ENCODE measurements at places on chromosomes 11 and 22.

DNA sequence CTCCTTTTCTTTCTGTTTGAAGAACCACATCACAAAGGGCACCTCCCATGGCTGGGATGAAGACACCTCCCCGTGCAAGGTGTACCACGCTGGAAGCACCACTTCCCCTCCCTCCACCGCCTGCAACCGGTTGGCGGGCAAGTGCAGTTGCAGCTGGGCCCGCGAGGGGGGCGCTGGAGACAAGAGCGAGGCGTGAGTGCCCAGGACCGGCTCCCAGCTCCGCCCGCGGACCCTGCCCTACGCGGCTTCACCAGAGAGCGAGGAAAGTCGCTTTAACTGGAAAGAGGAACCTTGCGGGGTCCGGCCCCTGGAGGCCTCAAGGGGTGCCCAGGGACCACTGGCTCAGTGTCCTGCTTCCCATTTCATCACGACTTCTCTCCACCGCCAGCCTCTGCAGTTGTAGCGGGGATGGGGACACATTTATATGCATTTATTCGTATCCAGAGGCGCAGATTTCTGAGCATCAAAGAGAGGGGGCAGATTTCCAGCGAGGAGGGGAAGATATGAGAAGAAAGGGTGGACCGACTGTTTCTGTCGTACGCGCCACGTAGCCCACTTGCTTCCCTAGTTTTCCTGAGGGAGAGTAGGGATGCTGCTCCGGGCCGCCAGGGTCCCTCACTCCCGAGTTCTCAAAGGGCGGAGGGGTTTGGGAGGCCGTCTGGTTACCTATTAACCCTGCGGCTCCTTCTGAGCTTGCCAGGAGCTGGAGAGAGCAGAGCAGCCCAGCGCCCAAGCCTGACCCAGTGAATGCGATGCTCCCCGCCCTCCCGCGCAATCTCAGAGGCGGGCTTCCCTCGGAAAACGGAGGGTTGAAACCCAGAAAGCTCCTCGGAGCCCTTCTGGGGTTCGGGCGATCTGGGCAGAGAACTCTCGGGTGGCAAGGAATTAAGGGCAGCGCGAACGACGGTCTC is 3.5 kb downstream of the ESAM start:
- no peak for DNase-seq

- DNase-seq: no peak
Measured at GRCh38 chr11:92916299-92916698, 53.2 kb upstream of the MTNR1B start.

DNA sequence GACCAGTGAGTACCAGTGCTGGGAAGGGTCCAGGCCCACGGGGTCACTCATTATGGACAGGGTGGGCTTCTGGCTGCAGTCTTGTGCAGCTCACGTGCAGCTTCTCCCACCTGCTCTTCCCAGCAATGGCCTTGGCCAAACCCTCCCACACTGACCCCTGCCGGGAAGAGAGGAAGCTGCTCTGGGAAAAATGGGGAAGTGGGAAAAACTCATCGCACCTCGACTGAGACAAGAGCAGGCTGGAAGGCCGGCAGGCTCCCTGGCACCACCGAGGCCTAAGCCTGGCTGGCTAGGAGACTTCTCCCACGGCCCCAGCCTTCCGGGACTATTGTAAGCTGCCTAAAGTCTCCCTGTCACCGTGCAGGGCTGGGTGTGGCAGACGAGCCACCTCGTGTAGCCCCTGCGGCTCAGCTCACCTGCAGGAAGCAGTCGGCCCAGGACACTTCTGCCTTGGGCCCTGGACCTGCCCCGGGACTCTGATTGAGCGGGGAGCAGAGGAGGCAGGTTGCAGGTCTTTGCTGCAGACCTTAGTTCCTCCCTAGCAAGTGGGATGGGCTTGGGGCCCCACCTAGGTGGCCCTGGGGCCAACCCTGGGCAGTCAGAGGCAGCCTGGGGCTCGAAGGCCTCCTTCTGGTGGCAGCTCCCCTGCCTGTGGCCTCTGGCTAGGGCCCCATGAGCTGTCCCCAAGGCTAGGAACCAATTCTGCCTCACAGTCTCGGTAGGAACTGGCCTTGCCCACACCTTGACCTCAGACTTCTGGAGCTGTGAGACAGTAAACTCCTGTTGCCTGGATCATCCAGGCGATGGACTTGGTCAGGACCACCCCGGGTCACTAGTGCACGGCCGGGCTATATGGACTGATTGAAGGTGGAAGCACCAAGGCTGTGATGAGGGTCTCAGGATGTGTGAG is 23.1 kb downstream of the MRGPRG start:
- DNase-seq: no peak

DNA sequence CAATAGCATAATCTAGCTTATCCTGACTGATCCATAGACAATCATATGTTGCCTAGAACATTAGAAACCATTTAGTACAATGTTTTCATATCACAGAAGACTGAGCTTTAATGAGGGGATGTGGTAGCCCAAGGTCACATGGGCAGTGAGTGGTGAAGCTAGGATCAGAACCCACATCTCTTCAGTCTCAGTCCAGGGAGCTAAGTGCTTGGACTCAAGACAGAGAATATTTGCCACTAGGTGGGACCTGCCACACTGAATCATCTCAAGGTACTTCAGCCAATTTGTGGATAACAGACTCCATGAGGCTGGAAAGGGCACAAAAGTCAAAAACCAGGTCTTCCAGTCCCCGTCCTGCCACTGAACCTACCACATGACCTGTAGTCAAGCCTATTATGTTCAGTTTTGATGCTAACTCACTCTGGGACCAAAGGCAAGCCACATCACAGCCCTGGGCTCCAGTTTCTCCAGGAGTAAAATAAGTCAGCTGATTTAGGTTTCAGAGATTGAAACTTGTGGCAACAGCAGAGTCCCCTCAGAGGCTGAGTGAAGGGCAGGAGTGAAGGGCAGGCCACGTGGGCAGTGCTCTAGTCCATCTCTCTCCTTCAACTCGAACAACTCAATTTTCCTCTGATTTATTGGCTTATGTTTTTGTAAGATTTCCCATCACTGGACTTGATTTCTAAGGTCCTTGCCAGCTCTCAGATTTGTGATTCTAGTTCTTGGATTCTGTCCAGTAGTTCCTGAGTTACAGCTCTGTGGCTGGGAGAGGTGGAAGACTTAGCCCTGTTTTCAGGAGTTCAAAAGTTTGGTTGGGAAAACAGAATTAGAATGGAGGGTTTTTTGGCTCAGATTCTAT is 84.6 kb upstream of the PHOX2A start:
- DNase-seq: no peak

DNA sequence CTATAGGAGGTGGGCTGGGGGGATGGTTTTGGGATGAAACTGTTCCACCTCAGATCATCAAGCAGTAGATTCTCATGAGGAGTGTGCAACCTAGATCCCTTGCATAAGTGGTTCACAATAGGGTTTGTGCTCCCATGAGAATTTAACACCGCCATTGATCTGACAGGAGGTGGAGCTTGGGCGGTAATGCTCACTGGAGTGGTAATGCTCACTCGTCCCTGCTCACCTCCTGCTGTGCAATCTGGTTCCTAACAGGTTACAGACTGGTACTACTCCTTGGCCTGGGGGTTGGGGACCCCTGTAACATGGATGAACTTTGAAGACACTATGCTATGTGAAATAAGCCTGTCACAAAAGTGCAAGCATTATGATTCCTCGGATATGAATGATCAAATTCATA is 87.0 kb upstream of the CLNS1A start:
- no peak for DNase-seq

GRCh38 chr22:49763138-49763537 is 64.5 kb downstream of the BRD1 start:
- DNase-seq: no peak

DNA sequence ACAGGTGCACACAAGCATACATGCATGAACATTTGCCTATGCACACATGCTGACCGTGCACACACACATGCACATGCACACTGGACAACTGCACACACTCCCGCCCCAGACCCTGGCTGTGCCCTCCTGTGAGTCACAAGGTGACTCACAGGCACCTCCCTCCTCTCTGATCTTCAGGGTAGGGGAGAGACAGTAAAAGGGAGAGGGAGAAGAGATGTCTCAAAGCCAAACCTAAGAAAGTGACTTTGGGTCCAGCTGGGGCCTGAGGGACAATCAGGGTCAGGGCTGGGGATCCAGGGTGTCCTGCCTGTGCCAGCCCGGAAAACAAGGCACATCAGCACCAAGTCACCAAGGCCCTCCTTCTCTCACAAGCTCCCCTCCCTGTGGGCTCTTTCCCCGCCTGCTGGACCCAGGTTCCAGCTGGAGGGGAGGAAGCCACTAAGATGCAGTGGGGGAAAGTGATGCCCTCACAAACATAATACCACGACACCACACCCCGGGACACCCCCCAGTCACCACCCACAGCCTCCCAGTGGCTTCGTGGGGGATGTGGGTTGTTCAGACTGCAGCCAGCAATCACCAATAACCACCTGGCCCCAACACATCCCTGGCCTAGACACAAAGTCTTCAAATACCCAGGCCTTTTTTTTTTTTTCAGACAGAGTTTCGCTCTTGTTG is 39.3 kb downstream of the PDGFB start:
- DNase-seq: no peak

GRCh38 chr11:110734790-110735189 is 22.6 kb upstream of the ARHGAP20 start:
- no peak for DNase-seq

GRCh38 chr11:5658318-5658717 is 26.6 kb downstream of the TRIM5 start:
- no peak for DNase-seq

DNA sequence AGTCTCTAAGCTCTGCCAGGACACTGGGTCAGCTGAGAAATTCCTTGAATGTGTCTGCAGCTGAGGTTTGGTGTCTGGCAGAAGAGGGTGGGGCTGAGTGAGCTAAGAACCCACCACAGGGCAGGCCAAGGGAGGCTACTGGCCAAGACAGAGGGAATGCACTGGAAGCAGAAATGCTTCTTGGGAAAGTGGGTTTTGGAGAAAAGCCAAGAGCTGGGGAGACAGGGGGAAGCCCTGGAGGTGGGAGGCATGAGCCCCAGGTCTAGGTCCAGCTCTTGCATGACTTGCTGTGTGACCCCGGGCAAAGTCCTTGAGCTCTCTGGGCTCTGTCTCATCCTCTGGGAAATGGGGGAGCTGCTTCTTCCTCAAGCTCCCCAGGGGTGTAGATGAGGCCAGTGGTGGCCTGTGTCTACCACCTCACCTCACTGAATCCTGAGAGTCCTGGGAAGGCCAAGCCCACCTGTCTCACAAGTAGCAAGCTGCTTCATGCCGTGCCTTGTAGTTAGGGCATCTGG is 2.3 kb downstream of the MMP11 start:
- no peak for DNase-seq

DNA sequence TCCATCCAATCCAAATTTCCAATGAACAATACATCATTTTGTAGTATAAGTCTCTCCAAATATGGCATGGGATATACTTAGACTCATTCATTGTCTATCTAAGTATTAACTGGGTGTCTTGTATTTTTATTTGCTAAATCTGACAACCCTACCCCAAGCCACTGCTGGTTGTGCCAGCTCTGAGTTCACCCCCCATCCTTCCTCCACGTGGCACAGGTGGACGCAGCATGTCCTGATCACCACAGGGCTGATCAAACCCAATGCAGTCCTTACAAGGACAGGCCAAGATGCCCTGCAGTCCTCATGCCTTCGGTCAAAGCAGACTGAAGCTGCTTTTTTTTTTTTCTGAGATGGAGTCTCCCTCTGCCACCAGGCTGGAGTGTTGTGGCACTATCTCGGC is 62.8 kb downstream of the SYN3 start:
- DNase-seq: no peak

- DNase-seq: no peak
Measured at GRCh38 chr11:128501008-128501407, 86.3 kb downstream of the ETS1 start.

GRCh38 chr22:44572414-44573207 is 74.6 kb upstream of the RTL6 start:
- no peak for DNase-seq

DNA sequence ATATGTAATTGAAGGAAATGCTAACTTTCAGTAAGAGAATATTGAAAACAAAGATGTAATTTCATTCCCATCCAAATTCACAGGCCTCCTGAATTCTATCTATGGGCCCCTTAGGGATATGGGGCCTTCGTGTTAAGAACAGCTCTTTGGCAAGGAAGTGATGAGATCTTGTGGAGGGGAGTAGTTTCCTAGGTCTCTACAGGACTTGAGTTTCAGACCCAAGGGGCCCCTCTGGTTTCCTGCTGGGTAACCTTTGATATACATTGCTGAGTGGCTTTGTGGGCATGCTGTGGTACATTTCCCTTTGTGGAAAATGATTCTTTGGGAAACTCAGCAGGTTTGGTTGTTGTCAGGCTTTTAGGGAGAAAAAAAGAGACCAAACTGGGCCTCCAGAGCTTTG is 6.2 kb downstream of the STIM1 start:
- no peak for DNase-seq

- no peak for DNase-seq
Measured at GRCh38 chr11:68665436-68665835, 18.9 kb upstream of the GAL start.

GRCh38 chr11:113345978-113346377 is 31.6 kb downstream of the TTC12 start:
- no peak for DNase-seq

DNA sequence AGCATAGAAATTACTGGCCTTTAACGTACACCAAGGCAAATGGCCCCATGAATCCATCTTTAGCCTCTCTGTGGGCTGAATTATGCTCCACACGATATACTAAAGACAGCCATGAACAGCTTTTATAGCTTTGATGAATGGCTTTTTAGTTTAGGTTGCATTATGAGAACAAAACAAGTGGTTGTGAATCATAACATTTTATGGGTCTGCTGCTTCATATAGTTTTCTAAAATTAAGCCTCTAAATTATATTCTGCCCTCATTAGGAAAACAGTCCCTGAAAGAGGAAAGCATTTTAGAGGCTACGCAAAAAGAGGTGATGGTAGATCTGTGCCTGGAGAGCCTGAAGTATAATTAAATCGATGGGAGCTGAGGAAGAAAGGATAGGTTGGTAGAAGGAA is 221.3 kb downstream of the CADM1 start:
- DNase-seq: no peak

- DNase-seq: no peak
Measured at GRCh38 chr11:1567721-1568100, 4.4 kb downstream of the DUSP8 start.

DNA sequence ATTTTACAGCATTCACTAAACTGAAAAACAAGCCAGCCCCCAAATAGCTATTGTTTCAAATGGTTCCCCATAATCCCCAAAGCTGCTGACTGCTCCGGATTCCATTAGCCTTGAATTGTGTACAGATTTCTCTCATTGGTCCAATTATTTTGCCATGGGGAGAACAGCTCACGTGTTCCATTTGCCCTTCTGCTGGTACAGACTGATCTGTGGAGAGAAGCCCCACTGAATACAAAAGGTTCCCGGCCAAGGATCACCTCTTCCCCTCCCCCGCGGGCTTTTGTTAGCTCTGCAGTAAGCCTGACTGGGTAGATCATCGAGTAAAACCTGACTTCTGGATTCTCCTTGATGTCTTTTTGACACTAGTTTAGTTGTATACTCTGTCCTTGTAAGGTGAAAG is 9.1 kb upstream of the MAPK8IP1 start:
- no peak for DNase-seq

GRCh38 chr11:93039531-93040240 is 70.2 kb downstream of the MTNR1B start:
- DNase-seq: no peak

DNA sequence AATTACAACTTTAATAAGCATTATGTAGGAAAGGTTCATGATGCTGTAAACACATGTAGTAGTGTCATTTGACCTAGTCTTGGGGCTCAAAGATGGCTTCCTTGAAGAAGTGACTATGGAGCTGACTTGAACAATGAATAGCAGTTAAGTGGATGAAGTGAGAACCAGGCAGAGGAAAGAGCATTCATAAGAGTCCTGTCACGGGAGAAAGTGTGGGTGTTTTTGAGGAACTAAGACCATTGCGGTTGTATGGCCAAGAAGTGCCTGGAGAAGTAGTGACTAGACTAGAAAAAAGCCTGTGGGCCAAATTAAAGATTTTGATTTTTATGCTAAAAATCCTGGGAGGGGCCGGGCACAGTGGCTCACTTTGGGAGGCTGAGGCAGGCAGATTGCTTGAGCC is 7.2 kb upstream of the IL18BP start:
- no peak for DNase-seq
